ENCODE measurements at places on chromosomes 4 and X.

DNA sequence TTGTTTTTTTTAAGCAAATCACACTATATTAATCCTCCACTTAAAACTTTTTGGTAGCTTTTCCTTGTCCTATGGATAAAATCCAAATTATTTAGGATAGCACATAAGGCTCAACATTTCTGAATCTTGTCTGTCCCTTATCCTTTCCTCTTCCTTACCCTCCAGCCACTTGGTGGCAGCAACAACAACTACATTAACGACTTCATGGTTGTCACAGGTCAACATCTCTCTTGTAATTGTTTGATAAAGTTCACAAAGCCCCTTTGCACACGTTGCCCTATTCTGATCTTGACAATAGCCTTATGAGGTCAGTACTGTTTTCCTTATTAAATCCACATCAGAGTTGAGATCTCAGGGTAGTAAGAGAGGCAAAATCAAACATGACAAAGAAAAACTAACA is 269.0 kb upstream of the PABPC4L start:
- DNase-seq, result no peak

- no peak for DNase-seq
Measured at GRCh38 chr4:150789864-150790263, 207.9 kb downstream of the MAB21L2 start.

GRCh38 chrX:111098874-111099273 is 2.9 kb downstream of the PAK3 start:
- no peak for DNase-seq

DNA sequence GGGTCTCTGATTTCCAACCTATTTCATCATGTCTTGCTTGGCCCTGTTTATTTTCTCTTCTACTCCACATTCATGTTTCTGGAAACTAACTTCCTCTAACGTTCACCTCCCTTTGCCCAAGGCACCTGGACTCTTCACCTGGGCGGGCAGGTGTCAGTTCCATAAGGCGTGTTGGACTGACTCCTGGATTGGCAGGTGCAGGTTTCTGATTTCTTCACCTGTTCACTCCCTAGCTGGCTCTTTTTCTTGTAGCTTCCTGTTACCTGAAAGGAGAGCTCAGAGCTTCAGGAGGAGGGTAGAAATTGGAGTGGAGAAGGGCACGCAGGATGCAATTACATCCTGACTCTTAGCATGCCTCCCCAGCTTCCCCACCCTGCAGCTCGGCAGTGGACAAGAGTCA is 350.8 kb upstream of the KLF3 start:
- no peak for DNase-seq

GRCh38 chrX:131791608-131792355 is 231.3 kb upstream of the STK26 start:
- no peak for DNase-seq

DNA sequence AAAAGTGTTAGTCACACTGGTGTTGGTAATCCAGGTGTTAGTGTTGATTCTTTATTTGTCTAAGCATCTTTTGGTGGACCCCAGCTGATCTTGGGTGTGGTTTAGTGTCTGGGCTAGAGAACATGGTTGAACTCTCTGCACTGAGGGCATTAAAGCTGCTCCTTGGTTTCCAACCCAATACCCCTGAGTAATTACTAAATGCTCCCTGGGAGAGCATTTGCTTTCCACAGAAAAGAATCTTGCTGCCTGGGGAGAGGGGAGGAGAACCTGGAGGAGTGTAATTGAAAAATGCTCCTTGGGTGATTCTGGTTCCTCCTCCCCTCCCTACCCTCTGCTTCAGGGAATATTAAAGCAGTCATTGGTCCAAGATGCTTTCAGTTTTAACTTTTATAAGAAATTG is 3.1 kb downstream of the GUCY1B1 start:
- DNase-seq, result no peak

DNA sequence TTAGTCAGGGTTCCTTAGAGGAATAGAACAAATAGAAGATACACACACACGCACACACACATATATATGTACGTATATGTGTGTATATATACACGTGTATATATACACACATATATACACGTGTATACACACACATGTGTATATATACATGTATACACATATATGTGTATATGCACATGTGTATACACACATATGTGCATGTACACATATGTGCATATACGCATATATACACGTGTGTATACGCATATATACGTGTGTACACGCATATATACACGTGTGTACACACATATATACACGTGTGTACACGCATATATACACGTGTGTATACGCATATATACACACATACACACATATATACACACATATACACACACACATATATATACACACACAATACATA is 41.5 kb downstream of the ASMT start:
- DNase-seq, result no peak

- DNase-seq, result no peak
Measured at GRCh38 chr4:38323141-38323641, 340.8 kb upstream of the KLF3 start.

GRCh38 chrX:64195862-64196261 is 9.6 kb downstream of the AMER1 start:
- DNase-seq, result no peak

DNA sequence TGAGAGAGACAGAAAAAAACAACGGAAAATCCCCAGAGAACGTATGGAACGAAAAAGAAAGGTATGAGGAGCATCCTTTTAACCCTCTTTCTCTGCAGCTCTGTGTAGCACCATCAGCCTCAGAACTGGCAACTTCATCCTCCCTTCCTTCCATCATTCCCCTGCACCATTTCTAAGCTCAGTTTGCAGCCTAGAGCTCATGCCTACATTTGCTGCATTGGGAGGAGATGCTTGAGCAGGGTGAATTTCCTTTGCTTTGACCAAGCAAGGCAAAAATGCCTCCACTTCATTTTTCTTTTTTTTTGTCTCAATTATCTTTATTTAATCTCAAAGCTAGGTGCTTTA is 67.9 kb downstream of the ANK2 start:
- DNase-seq, result no peak

DNA sequence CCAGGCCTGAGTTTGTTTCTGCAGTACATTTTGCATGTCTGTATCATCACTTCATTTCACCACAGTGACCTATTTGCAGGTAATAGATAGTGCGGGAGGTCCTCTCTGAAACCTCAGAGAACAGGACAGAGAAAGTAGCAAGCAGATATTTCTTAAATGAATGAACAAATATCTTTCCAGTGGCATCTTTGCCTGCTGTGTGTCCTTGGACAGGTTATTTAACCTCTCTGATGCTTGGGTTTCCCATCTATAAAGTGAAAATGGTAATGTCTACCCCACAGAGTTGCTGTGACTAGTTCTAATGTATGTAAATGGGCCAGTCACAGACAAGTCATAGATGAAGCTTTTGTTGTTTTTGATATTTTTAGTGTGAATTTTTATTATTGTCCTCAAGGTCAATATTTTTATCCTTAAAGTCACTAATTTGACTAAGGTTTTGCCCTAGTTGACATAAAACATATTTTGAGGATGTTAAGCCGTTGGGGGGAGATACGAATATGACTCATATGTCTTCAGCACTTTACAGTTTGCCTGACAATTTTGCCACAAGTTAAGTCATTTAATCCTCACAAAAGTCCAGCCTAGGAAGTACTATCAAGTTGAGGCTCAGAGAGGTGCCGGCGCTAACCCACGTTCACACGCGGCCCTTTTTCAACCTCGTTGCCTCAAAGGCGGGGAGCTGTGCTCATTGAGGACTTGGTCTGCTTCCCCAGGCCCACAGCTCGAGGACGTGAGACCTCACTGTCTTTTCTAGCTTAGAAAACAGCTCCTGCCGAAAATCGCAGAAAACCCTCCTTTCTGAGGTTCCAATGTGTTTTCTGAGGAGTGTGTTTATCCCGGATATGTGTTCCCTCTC is 126.7 kb upstream of the STX18 start:
- no peak for DNase-seq

GRCh38 chr4:78410676-78411075 is 140.9 kb upstream of the ANXA3 start:
- no peak for DNase-seq

DNA sequence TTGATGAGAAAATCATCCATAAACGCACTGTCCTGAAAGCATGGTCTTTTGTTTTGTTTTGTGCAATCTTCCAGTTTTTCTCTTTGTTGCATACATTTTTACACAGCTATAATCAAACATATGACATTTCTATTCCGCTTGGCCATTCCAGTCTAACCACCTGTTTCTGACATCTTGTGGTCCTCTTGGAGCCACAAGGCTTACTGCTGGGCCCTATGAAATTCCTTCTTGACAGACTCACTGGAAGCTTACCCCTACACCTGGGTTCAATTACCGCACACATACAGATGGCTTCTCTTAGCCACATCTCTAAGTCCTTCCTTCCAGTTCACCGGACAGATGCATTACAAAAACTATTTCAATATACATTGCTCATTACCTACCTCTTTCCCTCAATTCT is 72.4 kb downstream of the PAPSS1 start:
- DNase-seq, result no peak

- DNase-seq, result no peak
Measured at GRCh38 chr4:158998624-158999023, 104.3 kb upstream of the RAPGEF2 start.

GRCh38 chrX:132388371-132388770 is 100.5 kb downstream of the MBNL3 start:
- DNase-seq, result no peak

DNA sequence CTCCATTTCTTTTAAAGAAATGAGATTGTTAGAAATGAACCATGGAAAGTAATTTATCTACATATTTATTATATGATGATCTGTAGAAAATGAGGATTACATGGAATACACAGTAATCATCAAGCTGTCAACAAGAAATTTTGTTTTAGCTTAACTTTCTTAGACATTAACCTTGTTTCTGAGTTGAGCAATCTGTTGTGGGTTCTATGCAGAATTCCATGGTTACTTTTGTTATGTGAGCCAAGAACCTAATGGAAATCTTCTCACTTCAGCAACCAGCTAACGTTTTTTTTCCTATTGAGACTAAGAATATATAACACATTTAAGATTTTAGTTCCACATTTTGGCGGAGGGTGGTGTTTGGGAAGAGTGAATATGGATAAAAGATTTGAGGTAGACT is 136.1 kb upstream of the SLC4A4 start:
- DNase-seq, result no peak

DNA sequence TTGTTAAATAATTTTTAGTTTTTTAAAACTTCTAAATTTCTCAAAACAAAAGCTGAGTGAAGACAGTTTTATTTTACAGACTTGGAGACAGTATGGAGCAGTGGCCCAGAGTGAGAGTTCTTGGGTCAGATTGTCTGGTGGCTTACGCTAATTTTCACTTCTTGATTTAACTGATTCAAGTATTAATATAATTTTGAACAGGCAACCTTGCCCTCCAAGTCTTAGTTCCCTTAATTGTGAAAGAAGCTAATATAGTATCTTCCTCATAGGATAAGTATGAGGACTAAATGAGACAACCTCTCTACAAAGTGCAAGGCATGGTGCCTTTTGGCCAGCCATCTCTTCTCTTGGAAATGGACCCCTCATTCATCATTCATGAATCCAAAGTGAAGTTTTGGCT is 25.4 kb downstream of the ATP7A start:
- no peak for DNase-seq

DNA sequence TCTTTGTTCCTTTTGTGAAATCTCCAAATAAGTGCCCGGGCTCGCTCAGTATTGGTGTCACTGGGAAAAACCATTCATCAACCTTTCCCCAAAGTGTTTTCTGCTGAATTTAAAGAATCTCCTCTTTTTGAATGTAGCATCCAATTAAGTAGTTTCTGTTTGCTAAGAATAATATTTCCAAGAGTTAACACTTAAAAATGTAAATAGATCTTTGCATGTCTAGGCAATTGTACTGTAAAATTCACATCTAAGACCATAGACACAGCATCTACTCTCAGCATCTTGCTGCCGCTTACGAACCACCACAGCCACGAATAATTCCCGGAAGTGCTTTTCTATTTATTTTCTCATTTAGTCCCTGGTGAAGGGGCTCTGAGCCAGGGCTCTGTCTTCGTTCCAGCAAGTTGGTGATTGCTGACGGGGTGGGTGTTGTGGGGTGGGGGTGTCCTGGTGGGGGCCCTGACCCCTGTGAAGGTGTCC is 1.4 kb downstream of the NSG1 start:
- DNase-seq, result no peak

GRCh38 chrX:136806891-136807410 is 26.2 kb upstream of the ARHGEF6 start:
- no peak for DNase-seq

DNA sequence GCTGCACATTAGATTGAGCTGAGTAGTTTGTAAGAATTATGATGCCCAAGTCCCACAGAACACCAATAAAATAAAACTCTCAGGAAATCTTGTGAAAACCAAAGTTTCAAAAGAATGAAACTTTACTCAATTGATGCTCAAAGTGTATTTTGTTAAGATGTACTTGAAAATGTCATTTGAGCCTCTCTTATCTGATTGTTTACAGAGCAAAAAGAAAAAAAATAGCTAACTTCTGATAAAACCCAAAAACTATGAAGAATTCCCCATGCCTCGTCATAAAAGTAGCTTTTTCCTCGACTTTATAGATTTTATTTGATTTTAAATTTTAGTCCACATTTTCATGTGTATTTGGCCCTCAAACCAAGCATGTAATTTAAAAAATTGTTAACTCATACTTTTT is 521.5 kb upstream of the FTHL17 start:
- DNase-seq, result no peak

- DNase-seq, result no peak
Measured at GRCh38 chr4:148053298-148054003, 321.6 kb downstream of the ARHGAP10 start.

DNA sequence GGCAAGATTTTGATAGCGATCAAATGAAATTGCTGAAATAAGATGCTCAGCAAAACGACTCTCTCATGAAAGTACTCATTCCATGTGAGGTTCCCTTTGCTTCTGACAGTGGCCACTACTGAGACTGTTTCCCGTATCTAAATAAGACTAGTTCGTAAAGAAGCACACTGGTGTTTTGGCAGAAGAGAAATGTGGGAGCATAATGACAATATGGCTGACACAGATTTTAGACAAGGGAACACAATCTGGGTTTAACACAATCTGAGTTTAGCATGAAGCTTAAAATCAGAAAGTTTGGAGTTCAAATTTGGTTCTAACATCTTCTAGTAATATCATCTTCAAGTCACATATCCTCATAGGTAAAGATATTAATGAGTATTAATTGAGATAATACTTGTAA is 13.7 kb downstream of the GABRA4 start:
- DNase-seq, result no peak

GRCh38 chrX:134469486-134469885 is 9.5 kb downstream of the HPRT1 start:
- DNase-seq, result no peak

- DNase-seq, result no peak
Measured at GRCh38 chr4:187485676-187486075, 509.9 kb upstream of the ZFP42 start.

- DNase-seq, result no peak
Measured at GRCh38 chrX:15475486-15475885, 17.6 kb downstream of the PIR start.

DNA sequence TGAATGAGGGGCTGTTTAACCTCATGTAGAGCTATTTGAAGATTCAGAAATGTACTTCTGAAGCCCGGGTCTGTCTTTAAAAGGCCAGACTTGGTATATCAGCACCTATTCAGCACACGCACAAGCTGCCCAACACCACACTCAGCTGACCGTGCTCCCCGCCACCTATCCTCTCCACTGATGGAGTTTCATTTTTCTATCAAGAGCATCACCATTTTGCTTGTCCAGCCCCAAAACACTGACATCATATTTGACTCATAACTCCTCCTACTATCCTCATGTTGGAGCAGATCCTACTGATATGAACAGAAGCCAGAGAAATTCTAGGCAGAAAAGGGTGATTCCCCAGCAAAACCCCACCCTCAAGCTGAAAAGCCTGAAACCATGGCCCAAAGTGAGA is 100.3 kb downstream of the SORBS2 start:
- DNase-seq, result no peak

GRCh38 chrX:111634823-111635729 is 45.9 kb upstream of the ALG13 start:
- no peak for DNase-seq

- DNase-seq, result no peak
Measured at GRCh38 chr4:11564021-11564420, 135.3 kb upstream of the HS3ST1 start.

Measured in cortex of kidney (tissue), 1 donor.